ENCODE measurements at places on chromosomes 7 and 10. TPM values are rescaled to one million over a fixed set of nuclear protein-coding genes. Genes with fewer than 3 reads are reported as not detected.

- no peak for DNase-seq
Observed at GRCh38 chr10:62726638-62727037, 77.9 kb upstream of the ADO start.

DNA sequence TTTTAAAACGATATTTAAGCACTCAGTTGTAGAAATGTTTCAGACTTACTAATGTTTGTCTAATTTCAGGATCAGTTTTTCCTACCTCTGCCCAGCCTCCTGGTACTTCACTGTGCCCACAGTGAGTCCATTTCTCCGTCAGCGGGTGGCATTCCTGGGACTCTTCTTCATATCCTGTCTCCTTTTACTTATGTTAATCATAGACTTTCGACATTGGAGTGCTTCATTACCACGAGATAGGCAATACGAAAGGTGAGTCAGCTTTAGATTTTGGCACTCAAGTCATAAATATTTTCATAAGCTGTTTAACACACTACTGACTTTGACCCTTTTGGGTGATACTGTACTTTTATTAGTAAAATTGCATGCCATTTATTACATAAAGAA is 2.1 kb downstream of the ENTPD7 start:
- no peak for DNase-seq

Gene LRRD1
- polyA plus RNA-seq: 0.55 TPM

Gene NOS3
- polyA plus RNA-seq: 11.3 TPM

Gene OR13A1
- not detected for polyA plus RNA-seq

DNA sequence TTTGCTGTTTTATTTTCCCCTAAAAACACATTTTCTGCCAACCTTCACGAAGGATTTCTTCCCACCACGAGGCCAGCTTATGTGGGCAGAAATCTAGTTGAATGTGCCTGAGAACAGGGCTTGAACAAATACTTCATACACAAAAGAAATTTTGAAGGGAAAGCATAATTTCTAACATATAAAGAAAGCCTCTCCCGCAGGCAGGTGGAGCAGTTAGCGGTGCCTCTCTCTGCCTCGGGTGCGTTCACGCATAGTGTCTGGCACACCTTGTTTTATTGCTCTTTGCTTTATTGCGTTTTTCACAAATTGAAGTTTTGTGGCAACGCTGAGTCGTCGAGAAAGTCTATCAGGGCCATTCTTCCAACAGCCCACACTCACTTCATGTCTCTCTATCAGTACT is 7.0 kb upstream of the CSGALNACT2 start:
- DNase-seq: no peak

DNA sequence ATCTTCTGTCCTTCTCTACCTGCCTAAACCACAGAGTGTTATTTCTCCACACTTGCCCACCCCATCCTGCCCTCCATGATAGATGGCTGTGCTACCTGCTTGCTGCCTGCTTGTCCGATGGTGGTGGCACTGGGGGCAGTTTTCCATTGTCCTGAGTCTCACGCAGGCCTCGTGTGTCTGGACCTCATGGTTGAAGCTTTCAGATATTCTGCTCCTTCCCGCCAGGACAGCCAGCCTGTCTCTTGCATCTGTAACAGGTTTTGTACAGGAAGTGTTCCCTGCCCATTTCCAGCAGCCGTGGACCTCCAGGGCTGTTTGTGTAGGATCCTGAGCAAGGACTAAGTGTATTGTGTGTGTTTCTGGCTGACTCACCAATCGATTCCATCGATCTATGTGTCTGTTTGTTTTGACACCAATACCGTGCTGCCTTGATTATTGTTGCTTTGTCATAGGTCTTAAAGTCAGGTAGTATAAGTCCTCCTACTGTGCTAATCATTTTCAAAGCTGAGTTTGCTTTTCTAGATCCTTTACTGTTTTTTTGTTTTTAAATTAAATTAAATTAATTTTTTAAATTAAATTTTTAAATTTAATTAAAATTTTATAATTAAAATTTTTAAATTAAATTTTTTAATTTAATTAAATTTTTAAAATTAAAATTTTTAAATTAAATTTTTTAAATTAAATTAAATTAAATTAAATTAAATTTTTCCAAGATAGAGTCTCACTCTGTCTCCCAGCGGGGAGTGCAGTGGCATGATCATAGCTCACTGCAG is 8.5 kb downstream of the IL15RA start:
- no peak for DNase-seq

Measured in right lung (tissue), 10 donors.